ENCODE measurements at places on chromosomes 1 and 21.

DNA sequence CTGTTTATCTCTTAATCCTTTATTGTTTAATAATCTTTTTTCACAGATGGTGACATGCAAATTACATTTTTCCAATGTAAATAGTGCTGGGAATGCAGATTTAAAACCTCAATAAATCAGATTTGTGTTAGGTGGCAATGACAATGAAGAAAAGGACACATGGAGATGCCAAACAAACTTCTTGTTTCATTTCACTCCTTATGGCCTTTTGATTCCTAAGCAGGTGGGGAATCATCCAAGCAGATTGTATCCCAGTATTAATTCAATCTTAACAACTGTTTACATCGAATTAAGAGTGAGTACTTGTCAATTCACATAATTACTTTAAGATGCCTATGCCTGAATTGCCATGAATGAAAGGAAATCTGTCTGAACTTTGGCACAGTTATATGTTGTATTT lies 98.9 kb upstream of the RGS18 start:
- no peak for DNase-seq

DNA sequence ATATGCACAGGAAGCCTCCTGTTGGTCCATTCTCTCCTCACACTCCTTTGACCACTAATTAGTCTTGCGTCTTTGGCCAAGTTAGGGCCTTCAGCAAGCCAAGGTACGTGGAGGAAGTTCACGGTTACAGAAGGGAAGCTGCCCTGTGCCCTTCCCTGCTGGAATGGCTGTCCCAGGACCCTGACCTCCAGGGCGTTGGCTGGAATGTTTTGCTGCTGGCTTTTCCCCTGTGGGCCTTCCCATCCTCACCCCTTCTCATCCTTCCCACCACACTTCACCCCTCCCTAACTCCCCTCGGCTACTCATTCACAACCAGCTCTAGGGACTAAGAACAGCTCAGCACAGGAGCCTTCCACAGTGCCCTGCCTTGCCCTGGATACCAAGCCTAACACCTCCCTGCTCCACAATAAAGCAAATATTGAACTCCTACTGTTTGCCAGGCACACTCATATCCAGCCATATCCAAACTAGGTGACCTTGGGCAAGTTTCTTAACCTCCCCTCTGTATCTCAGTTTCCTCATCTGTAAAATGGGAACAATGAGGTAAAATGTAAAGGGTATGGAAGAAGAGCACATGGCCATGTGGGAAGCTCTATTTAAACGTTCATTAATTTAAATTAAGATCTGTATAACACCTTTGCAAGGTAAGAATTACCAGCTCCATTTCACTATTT lies 8.8 kb upstream of the CDCP2 start:
- no peak for DNase-seq

GRCh38 chr1:235275223-235275622 lies 52.8 kb downstream of the ARID4B start:
- no peak for DNase-seq

- DNase-seq, result no peak
These were observed 1.9 kb upstream of the TMEM35B start for GRCh38 chr1:34987018-34987417.

DNA sequence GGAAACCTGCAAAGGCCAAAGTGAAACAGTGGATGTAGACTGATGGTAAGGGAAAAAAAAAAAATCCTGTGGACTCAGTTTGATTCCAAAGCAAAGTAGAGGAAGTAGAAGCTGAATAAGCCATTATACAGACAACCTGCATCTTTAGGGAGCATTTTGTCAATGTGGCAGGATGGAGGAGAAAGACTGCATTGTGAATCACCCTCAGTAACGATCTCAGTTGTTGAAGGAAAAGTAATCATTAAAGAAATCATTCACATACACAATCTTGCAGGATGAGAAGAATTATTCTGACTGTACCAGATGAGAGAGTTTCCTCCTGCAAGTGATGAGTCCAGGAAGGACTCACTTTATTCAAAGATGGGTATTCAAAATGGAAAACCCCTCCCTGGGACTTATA lies 45.1 kb upstream of the TRIM67 start:
- DNase-seq, result no peak

DNA sequence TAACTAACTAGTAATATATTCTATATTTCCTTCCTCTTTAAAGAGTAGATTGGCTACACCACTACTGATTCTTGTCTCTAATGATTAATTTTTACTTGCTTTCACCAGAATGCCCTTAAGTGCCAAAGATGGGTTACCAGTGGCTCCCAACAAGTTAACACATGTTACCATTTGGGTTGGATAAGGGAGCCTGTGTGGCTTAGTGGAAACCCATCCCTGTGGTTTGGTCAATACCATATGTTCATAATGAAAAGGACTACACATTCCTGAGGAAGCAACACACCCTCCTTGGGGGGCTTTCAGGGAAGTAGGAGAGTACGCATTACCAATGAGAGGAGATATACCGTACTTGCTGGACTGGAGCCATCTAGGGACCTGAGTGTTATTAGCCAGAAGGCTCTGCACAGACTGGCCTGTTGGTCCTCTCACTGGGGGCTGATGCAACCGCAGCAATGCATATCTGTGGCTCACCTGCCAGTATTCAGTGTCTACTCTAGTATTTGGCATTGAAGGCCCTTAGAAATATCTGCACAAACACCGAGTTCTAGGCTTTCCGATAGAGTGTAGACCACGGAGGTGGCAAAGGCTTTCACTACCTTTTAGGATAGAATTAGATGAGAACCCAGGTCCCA lies 29.3 kb upstream of the PLXNA2 start:
- no peak for DNase-seq

- no peak for DNase-seq
These were observed 78.8 kb downstream of the TRABD2B start for GRCh38 chr1:47918257-47918867.

GRCh38 chr1:168121401-168122011 lies 15.2 kb downstream of the GPR161 start:
- DNase-seq, result no peak

DNA sequence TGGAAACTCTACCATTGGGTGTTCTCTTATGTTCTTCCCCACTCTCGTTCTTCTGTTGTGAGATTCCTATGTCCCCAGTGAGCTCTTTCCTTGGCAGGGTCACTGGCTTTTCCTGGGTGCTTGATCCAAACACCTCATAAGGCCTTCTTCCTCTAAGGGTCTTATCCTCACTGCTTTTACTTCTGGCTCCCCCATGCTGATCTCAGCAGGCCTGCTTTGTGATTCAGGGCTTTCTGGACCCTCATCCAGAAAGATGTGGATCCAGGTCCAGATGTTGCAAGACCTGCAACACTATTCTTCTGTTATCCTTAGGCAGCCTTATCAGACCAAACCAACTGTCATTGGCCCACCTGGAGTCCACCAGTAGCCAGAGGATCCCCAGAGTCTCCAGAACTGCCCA lies 11.2 kb upstream of the MYOG start:
- no peak for DNase-seq

GRCh38 chr21:29610779-29611360 lies 312.1 kb downstream of the BACH1 start:
- no peak for DNase-seq

GRCh38 chr1:228120857-228121489 lies 11.9 kb upstream of the MRPL55 start:
- DNase-seq, result no peak

- DNase-seq, result no peak
These were observed 34.7 kb upstream of the GPR25 start for GRCh38 chr1:200837931-200838571.

DNA sequence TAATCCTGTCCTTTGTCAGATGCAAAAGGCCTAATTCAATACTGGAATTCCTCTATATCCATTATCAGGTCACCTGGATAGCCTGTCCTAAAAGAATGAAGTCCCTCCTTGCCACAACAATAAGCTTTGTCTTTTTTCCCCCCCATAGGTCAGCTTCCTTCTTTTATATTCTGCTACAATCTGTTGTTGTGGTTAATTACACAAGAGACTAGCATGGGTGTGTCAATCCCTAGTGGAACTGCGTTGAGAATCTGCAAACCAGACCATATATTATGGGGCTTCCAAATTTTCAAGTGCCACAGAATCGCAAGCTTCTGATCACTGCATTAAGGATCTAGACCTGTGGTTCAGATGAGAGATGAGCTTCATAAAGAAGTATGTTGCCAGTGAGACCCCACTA lies 349.6 kb downstream of the SMYD3 start:
- no peak for DNase-seq

DNA sequence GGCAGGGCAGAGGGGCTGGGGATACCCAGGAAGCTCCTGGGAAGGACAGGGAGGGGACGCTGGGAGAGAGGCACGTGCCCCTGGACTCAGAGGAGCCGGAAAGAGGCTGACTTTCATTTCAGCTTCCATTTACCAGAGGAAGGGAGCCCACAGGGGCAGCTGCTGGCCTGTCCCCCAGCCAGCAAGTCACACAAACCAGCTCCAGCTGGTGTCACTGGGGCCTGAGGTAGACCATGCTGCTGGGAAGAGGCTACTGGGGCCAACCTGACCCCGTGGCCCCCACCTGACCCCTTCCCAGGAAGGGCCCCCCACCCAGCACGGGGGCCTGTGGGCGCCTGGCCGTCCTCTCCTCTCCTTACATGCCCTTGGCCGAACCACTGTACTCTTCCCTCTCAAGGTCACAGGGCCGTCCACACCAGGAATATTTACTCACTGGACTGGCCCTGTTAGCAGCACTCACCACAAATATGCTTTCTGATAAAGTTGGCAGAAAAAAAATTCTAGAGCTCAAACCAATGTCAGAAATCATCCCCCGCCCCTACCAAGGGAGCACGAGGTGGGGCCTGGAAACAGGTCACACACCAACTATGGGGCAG lies 110.5 kb downstream of the CASZ1 start:
- no peak for DNase-seq

DNA sequence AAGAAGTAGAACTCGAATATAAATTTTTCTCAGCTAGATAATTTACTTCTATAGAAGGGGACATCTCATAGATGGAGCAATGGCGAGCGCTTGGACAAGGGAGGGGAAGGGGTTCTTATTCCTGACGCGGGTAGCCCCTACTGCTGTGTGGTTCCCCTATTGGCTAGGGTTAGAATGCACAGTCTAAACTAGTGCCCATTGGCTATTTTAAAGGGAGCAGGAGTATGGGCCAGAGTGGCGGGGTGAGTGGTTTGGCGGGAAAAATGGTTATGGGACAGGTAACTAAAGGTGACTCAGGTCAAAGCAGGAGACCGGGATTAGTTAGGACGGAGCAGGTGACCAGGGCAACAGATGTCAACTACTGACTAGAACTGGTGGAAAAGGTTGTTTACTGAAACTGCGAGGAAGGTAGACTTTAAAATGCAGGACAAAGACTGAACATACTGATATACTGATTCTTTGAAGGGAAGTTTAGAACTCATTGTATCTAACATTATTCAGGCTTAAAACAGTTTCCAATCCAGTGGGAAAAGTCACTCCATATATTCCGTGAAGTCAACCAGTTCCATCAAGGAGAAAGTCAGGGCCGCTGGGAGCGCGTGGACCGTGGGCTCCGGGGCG lies 940 bp upstream of the ATAD3A start:
- DNase-seq, result peak; percentile 50

DNA sequence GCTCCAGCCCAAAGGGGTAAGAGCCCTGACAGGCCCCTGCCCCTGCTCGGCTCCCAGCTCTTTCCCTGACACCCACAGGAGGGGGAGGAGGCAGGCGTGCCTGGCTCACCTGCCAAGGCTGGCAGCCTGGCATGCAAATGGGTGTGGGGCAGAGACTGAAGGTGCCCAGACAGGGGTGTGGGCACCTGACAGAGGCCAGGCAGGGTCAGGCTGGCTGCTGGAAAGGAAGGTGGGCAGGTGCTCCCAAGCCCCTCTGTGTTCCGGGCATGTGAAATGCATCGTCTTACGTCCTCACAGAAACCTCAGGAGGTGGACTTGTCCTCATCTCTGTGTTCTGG lies 19.4 kb upstream of the CASZ1 start:
- DNase-seq, result no peak

GRCh38 chr1:243216741-243217140 lies 38.3 kb downstream of the CEP170 start:
- DNase-seq, result no peak

GRCh38 chr1:26363549-26364448 lies 8.8 kb downstream of the ZNF683 start:
- peak; percentile 8 for DNase-seq

- DNase-seq, result no peak
These were observed 8.5 kb downstream of the TXNIP start for GRCh38 chr1:145987926-145988325.

GRCh38 chr1:1344655-1345361 lies 4.4 kb downstream of the DVL1 start:
- no peak for DNase-seq

DNA sequence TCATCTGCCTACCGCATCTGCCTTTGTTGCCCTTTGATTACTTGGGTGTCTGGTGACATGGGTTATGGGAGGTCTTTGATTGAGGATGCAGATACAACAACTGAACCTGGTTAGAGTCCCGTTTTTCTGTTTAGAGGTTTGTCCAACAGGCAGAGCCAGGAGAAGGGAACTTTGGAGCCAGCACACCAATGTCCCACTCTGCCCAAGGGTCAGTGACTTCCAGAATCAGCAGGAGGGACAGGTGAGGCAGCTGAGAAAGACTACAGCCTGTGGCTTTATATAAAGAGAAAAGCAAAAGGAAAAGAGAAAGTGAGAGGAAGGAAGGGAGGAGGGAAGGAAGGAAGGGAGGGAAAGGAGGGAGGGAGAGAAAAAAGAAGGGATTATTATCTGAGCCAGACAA lies 101.5 kb upstream of the ZNF644 start:
- no peak for DNase-seq

DNA sequence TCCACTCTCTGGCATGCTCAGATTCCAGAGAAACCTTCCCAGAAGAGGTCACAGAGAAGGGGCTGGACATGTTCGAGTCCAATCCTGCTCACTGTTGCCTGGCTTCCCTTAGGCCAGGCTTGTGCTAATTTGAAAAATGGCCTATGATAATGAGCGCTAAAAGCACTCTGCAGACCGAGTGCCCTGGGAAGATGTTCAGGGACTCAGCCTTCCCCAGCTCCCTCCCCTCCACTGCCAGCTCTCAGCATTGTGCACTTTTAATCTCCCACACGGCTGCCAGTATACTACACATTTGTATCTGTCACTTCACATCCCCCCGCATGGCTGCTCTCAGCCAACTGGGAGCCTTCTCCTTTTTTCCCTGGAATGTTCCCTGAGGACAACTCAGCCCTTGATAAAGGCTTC lies 24.1 kb downstream of the FAM163A start:
- DNase-seq, result no peak

DNA sequence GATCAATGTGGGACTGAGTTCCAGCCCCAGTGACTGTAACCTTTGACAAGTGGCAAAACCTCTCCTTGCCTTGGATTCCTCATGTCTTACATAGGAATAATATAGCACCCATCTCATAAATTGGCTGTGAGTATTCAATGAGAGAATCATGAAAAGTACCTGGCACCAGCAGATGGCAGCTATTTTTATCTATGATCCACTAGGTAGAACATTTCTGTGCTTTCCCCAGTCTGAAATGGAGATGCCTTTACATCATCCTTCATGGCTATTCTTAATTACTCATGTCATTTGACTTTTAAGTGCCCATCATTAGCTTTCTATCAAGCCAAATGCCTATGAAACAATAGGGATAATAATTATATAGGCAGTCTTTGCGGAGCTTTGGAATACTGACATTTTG lies 130.1 kb downstream of the TGFB2 start:
- DNase-seq, result no peak

- DNase-seq, result no peak
These were observed 98.3 kb downstream of the ACTL8 start for GRCh38 chr1:17853241-17853935.
